ENCODE measurements at places on chromosomes 7 and 10.

- no peak for DNase-seq
These were observed 19.6 kb downstream of the WASL start for GRCh38 chr7:123729218-123729578.

DNA sequence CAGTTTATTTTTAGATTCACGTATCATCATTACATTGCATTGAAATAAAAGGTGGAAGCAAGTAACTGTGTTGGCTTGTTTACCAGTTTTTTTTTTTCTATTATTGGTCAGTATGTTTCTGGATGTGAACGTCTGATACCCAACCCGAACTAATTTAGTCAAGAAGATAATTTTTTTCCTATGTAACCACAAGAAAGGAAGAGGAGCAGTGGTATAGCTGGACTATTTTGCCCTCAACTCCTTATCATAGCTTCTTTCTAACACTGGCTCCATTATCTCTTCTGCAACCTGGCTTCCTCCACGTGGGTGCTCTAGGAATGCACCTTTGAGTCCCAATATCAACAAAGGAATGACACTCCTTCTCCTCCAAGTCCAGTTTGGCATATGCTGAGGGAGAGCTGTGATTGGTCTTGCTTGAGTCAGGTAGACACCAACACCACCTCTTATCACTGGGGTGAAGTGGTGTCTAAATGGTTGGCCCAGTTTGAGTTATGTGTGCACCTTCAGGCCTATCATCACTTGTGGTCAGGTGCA lies 29.4 kb downstream of the OR9A2 start:
- no peak for DNase-seq

DNA sequence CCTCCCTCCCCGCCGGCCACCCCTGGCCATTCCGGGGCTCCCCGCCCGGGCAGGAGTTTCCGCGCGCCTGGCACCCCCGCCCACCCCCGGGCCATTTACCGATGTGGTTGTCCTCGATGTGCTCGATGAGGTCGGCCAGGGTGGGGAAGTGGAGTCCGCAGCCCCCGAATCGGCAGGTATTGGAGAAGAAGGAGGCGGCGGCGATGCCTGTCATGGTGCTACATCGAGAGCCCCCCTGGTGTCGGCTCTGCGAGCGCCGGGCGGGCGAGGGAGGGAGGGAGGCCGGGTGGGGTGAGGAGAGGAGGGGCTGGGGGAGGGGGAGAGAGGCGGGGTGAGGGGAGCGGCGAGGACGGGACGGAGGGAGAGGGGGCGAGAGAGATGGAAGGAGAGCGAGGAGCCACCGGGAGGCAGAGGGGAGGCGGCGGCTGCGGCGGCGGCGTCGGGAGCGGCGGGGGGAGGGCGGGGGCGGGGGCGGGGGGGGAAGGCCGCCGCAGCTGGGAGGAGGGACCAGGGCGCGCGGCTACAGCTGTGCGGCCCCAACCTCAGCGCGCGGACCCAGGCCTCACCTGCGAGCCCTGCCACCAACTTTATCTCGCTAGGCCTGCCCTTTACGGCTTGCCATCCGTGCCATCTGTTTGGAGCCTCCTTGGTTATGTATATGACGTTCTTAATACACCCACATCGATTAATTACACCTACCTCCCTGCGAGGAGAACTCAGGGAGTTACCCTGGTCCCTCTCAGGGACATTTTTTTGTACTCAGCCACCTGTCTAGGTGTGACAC lies at the start of gene JAZF1:
Gene JAZF1, minus strand, starts transcription at position 432 of the 784 bp plus-strand sequence.
- peak; percentile 72 for DNase-seq

DNA sequence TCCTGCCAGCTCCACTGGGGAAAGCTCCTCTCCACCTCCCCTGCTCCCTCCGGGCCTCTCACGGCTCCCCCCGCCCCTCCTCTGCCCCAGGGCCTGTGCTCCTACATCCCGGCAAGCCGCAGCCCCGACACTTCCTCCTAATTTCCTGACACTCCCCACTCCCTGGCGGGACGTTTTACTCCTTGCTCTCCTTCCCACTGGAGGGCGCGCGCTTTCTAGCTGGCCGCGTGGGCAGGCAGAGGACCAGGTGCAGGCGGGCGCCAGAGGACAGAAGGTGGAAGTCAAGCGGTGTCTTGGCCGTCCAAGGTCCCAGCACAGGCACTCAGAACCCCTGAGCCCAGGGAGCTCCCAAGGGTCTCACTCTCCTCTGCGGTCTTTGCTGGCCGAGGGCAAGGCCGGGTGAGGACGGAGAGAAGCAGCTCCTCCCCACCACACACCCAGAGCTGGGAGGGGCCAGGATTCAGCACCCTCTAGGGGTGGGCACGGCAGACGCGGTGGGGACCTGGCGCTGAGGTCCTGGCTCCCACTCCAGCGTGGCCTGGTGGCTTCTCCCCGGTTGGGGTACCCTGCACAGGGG lies 19.1 kb downstream of the ADAM8 start:
- peak; percentile 15 for DNase-seq

DNA sequence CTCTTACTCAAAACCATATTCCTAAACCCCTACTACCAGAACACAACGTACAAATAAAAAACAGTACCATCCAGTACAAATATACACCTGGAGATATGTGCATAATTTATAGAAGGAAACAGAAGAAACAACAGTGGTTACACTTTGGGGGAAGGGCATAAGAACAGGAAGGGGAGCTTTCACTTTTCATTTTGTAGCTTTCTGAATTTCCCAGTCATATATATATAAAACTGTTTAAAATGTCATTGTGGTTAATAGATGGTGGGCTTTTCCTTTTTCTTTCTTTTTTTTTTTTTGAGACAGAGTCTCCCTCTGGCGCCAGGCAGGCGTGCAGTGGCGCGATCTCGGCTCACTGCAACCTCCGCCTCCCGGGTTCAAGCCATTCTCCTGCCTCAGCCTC lies 47.2 kb downstream of the MALSU1 start:
- DNase-seq: no peak

- DNase-seq: no peak
These were observed 44.3 kb upstream of the FAM180A start for GRCh38 chr7:135792866-135793265.

GRCh38 chr7:54336800-54337199 lies 205.4 kb upstream of the VSTM2A start:
- no peak for DNase-seq

GRCh38 chr7:137593115-137593711 lies 249.7 kb upstream of the PTN start:
- DNase-seq: no peak

- DNase-seq: peak; percentile 58
These were observed 3.8 kb downstream of the LCOR start for GRCh38 chr10:96835899-96836298.

GRCh38 chr7:158125721-158126120 lies 461.9 kb downstream of the PTPRN2 start:
- DNase-seq: no peak

- DNase-seq: no peak
These were observed 159.6 kb downstream of the TAX1BP1 start for GRCh38 chr7:27899601-27900000.

- peak; percentile 67 for DNase-seq
These were observed 500.4 kb downstream of the MAGI2 start for GRCh38 chr7:78953090-78953489.

DNA sequence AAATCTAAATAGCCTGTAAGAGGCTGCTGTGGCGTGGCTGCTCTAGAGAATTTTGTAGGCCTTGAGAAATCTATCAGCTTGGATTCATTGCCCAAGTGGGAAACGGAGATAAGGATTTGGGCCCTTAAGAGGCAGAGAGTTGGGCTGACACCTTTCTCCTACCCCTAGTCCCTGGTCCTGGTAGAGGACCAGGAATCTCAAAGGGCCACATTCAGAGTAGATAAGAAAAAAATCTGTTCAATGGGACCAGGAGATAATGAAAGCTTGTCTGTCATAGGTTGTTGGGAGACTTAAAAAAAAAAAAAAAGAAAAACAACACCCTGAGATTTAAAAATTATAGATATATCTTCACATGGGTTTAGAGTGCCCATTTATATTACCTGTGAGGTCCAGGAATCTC lies 17.8 kb downstream of the TMEM209 start:
- no peak for DNase-seq

DNA sequence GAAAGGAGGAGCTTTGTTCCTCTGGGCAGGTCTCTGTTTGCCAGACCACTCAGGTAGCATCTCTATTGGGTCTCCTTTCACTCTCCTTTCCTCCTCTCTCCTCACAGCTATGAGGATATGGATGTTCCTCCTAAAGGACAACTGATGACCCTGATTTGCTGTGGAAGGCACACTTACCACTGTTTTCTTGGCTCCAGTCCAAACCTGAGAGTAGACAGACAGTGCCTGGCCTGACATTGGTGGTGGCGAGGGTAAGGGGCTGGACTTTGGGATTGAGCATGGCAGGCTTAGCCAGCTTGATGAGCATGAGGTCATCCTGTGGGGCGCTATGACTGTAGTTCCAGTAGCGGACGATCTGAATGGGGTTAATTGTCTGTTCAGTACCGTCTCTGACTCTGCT lies 3.6 kb downstream of the PRSS37 start:
- DNase-seq: no peak

GRCh38 chr7:4006687-4007086 lies 675.4 kb upstream of the FOXK1 start:
- DNase-seq: no peak

GRCh38 chr7:85184599-85185423 lies 2.0 kb downstream of the SEMA3D start:
- DNase-seq: peak; percentile 72

DNA sequence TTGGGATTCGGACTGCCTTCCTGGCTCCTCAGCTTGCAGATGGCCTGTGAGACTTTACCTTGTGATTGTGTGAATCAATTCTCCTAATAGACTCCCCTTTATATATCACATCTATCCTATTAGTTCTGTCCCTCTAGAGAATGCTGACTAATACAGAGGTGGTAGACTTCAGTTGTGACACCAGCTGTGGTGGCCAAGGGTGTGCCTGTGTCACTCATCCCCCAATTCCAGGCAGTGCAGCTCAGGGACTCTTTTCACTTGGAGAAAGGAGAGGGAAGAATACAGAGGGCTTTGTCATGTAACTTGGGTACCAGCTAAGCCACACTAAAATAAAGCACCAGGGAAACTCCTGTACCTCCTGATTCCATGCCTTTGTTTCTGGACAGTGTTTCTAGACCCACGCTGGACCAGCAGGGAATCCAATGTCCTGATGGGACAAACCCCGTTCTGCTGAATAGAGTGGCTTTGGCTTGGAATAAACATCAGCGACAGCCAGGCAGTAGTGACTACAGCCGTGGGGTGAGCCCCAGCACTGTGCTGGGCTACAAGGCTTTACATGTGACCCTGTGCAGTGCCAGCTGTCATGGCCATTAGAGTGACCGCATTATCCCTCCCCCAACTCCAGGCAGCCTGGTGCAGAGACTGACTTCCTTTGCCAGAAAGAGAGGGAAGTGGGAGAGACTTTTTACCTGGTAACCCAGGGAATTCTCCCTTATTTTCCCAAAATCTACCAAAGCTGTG lies 233.6 kb downstream of the ANK3 start:
- DNase-seq: no peak

GRCh38 chr7:514651-515598 lies 4.7 kb downstream of the PDGFA start:
- peak; percentile 42 for DNase-seq

GRCh38 chr10:7054915-7055314 lies 355.9 kb downstream of the SFMBT2 start:
- no peak for DNase-seq

- DNase-seq: no peak
These were observed 3.0 kb downstream of the GSAP start for GRCh38 chr7:77413128-77413527.

GRCh38 chr10:12984165-12984747 lies 17.3 kb downstream of the CCDC3 start:
- peak; percentile 65 for DNase-seq

GRCh38 chr10:95537542-95537927 lies 23.6 kb downstream of the SORBS1 start:
- DNase-seq: no peak

- DNase-seq: no peak
These were observed 640.7 kb upstream of the MKI67 start for GRCh38 chr10:128766915-128767314.

DNA sequence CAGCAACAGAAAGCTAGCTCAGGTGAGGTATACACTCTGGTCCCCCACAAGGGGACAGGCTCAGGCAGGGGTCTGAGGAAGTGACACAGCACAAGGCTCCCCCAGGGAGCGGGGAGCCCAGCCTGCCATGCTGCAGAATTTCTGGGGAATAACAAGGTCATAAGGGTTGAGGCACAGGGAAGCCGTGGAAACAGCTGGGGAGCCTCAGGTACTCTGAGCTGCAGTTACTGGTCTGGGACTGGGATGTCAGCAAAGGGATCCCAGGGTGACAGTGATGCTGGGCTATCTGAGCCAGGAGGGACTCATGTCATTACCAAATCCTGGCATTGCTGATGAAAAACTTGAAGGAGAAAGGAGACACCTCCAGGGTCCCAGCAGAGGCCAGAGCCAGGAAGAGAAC lies 64.4 kb upstream of the NANOS1 start:
- no peak for DNase-seq

- DNase-seq: no peak
These were observed 167.7 kb downstream of the DGKB start for GRCh38 chr7:14734839-14735321.

- no peak for DNase-seq
These were observed 6.2 kb downstream of the AOC1 start for GRCh38 chr7:150858236-150859197.

DNA sequence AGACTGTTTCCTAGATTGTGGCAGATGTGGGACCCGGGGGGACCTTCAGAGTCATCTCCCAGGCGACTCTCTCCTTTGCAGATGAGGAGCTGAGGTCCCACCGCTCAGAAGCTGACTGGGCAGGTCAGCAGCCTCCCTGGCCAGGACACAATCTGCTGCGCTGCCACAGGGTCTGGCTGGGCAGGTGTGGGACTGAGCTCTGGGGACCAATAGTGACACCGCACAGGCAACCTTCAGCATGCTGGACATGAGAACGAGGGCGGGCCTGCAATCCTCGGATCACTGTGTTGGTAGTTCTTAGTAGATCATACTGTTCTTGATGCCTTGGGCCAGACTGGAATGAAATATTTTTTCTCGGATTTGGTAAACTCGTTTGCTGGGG lies 20.5 kb upstream of the CRYGN start:
- DNase-seq: no peak

GRCh38 chr7:129690701-129691100 lies 79.2 kb downstream of the NRF1 start:
- no peak for DNase-seq

GRCh38 chr7:63093481-63093880 lies 905.2 kb upstream of the ZNF722 start:
- no peak for DNase-seq

DNA sequence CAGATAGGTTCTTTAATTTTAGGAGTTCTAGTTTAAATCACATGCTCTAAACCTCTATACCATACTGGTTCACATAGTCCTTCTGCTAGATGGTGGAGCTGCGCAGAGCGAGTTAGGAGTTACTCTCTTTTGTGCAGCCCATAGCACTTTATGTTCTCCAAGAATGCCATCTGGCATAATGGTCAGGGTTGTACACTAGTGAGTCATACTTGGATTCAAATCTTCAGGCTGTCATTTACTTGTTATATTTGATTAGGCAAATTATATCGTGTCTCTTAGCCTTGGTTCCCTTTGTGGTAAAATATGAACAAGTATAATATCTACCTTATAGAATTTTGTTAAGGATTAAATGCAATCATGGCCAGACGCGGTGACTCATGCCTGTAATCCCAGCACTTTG lies 1078.3 kb downstream of the NRG3 start:
- no peak for DNase-seq

GRCh38 chr10:62098278-62099121 lies 170.1 kb downstream of the RTKN2 start:
- no peak for DNase-seq

GRCh38 chr7:38025815-38026214 lies 105.4 kb downstream of the EPDR1 start:
- no peak for DNase-seq

Measured in fibroblast of skin of right quadriceps (primary cell).